RWPE1 (cell line): ENCODE measurements at places on chromosomes 3 and 15.

DNA sequence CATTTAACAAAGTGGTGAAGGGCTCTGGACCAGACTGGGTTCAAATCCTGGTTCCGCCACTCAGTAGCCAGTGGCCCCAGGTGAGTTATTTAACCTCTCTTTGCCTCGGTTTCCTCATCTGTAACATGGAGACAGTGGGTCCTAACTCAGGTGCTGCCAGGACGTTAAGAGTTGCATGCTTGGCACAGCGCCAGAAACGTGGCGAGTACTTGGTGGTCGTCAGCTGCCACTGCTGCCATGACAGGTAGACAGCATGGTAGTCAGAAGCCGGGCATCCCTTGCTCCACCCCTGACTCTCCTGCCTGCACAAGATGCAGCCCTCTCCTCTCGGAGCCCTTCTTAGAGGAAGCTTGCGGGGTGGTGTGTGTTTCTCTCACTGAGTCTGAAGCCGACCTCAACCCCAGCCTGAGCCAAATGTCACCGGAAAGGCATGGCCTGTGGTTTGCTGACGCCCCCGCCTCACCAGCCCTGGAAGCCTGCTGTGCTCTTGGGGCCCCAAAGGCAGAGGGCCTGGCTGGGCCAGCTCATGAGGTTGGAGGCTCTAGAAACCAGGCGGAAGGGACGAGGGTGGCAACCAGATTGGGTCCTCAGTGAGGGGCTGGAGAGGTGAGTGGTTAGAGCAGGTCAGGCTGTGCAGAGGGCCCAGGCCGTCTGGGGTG lies 160.8 kb upstream of the TLE3 start:
- DNase-seq = no peak

GRCh38 chr3:171731691-171732090 lies 78.6 kb downstream of the PLD1 start:
- no peak for DNase-seq

GRCh38 chr3:13525827-13526625 lies 22.9 kb upstream of the FBLN2 start:
- DNase-seq = no peak

DNA sequence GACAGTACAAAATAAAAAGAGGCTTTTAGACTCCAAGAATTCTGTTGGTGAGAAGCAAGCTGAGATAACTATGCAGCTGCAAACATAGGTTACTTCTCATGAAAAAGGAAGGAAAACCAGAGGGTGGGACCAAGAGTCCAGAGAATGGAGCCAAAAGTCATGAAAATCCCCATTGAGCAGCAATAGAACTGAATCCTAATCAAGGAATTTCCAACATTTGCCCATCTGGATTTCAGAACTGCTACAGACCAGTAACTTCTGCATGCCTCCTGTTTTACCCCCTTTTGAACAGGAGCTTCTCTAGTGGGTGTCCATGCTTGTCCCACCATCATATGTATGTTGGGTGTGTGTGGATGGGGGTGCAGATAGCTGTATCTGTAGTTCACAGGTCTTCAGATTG lies 33.6 kb upstream of the BNC1 start:
- DNase-seq = no peak

DNA sequence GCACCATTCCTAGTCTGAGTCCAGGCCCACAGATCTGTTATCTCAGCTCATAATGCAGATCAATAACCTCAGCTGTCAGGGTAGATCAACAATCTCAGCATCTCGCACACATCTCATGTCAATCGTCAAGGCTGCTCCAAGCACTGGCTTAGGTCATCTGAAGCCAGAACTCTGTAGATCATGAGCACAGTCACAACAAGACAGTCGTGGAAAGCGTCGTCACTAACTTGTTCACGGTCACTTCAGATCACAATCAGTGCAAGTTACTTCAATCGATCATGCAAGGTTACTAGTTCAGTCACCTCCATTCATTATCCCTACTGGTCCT lies 71.8 kb downstream of the RBPMS2 start:
- no peak for DNase-seq

- no peak for DNase-seq
These were observed 34.3 kb downstream of the STT3B start for GRCh38 chr3:31567036-31567435.

DNA sequence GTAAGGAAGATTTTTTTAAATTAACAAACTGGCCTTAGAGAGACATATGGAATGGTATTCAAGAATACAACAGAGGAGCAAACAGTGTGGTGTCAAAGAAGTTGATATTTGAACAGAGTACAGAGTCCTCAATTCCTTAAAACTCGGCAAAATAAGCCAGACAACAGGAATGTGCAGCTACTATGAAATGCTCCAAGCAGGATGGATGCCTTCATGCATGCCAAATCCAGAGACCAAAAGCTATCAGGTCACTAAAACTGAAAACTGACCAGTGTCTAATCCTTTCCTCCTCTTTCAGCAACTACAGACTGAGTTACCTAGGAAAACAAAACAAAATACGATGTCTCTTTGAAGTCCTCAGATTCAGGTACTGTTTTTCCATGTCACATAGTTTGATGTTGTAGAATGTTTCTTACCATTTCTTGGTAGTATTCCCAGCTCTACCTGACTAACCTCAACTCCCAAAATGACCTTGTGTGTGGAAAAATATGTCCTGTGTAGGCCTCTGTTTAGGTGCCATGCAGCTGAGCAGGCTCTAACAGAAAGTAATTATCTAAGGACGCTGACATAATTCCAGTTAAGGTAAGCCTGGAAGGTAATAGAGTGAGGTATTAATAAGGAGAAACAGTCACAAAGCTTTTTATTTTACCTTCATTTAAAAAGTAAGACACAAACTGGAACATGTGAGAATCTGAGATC lies 46.9 kb downstream of the TBL1XR1 start:
- no peak for DNase-seq

GRCh38 chr3:163450698-163451097 lies 1627.6 kb downstream of the SI start:
- DNase-seq = no peak

DNA sequence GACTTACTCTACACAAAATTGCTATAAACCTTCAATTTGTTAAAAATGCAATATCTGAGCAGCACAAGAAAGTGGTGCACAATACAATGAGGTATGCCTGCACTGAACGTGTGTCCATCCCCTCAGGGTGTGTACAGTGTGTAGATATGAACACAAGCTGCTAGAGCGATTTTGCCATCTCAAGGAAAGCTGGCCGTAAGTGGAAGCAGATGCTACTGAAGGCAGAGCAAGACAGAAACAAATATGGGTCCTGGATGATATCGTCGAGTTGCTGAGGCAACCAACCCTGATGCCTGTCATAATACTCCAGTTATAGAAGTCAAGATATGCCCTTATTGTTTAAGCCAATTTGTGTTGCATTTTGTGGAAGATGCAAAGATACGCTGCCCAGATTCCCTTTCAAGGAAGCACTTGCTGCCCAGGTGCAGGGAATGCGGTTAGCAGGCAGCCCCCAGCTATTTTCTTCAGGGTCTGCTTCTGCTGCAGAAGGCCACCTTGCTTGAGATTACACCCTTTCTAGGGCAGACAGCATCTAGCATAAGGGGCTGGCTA lies 25.8 kb upstream of the EHHADH start:
- DNase-seq = no peak

DNA sequence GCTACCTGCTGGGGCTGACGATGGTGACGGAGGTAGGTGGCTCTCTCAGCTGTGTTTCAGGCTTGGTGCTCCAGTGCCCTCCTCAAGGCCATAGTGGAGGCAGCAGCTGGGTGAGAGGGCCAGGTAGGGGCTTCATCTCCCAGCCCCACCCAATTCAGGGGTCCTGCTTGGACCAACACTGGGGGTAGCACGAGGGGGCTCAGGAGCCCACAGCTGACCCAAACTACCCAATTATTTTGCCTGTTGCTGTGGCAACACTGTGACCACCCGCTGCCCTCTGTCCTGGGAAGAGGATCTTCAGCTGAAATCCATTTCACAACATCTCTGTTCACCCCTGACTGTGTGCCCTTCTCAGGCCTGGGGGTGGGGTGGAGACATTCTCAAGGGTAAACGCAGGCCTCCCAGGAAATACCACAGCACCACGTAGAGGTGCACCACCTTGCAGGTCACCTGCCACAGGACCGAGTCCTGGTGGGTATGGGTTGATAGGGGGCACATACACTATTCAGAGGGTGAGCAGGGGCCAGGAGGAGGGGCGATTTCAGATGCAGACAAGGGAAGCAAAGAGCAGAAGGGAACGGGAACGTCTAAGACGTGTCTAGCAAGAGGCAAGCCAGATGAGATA lies 62.7 kb downstream of the GRIP2 start:
- DNase-seq = no peak

- DNase-seq = no peak
These were observed 38.0 kb upstream of the DPH6 start for GRCh38 chr15:35583863-35584528.

DNA sequence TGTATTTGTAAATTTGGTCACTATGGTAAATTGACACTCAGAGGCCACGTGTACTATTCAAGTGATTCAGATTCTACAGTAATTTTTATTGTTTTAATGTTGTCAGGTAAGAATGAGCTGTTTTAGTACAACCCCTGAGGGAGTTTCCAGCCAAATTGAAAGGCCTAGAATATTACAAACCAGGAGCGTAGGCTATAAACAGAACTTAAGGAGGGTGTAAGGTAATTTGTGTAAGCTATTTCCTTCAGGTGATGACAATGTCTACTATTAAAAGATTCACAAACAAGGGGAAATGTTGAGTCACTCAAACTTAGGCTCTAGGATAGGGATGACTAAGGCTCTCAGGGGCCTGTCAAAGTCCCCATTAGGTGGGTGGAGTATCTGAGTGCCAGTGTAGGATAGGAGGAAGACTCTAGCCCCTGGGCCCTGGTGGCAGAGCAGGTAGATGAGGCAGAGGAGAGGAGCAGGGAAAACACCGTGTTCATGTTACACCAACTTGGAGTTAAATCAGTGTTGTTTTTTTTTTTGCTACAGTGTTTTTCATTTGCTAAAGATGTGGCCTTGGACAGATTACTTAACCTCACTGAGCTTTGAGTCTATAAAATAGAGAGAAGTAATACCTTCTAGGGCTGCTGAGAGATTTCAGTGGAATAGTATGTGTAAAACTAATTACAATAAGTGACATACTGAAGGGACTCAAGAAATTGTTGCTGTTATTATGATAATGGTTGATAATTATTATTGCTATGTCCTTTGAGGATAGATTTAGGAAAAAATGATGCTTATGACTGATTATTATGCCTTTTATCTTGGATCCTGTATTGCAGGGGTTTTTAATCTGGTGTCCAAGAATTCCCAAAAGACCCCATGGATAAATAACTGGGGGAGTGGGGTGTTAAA lies 10.3 kb downstream of the TM4SF1 start:
- peak; percentile 74 for DNase-seq

- DNase-seq = no peak
These were observed 671.7 kb downstream of the MECOM start for GRCh38 chr3:168991803-168992202.

DNA sequence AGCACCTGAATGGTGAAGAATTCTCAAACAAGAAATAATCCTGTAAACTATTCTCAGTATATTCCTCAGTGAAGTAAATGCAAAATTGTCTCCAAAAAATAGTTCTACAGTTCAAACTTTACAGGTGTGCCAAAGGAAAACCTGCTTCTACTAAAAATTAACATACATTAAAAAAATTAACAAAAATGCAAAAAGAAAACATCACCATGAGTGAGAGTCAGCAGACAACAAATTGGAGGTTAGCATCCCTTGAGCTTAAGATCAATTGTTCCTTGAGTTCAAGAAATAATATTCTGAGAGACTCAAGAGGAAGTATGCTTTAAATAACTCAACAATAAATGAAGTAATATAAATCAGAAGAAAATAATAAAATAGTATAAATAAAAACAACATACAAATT lies 278.4 kb upstream of the MME start:
- DNase-seq = no peak

GRCh38 chr15:69490356-69491037 lies 37.9 kb downstream of the RPLP1 start:
- no peak for DNase-seq

DNA sequence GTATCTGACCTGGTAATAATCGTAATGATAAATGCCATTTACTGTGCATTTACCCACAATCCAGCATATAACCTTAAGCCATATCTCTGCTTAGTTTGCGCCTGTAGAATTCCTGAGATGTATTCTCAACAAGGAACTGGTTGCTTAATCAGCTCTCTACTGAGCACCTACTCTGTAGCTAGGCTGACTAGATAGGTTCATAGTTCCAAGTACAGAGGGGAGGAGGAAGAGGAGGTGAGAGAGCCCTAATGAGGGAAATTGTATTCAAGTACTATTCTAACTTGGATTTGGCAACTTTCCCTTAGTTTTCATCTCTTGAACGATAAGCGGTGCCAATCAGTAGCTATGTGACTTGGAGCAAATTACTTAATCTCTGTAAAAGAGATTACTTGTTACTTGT lies 5.6 kb upstream of the AKAP13 start:
- no peak for DNase-seq

- no peak for DNase-seq
These were observed 106.2 kb downstream of the DGKG start for GRCh38 chr3:186255703-186256331.

DNA sequence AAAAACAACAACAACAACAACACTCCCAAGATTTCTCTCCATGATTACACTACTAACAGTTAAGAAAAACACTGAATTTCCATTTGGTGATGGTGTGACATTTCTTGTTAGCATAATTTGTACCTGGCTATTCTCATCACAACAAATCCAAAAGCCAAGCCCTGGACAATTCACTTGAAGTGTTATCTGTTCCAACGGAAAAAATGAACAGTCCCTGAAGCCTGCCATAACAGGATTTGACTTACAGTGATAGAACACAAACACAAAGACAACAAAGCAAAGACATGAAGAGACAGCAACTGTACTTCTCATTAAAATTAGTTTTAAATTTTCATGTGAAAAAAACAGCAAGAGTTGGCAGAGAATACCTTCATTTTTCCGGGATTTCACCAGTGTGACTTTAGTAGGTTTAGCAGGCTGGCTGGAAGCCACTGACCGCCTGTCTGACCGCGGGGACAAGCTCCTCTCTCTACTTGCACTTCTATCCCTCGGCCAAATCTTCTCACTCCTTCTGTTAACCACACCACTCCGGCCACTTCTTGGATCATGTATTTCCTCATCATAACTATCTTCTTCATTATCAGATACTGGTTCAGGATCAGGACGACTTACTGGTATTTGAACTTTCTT lies 56.3 kb downstream of the TJP1 start:
- no peak for DNase-seq

DNA sequence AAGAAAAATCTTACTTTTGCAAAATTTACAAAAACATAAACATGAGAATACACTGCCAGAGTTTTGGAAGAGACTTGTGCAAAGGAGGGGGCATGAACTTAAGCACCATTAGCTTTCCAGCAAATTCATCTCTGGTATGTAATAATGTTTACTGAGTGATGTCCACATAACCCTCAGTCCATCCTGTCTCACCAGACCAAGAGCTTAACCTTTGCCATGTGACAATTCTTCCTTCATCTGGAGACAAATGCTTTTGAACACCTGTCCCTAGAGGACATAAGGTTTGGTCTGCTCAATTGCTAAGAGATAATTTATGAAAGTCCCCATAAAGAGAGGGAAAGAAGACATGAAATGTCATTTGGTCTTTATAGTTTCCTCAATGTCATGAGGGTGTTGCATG lies 412.3 kb downstream of the ERC2 start:
- DNase-seq = no peak

- no peak for DNase-seq
These were observed 9.6 kb upstream of the MUSTN1 start for GRCh38 chr3:52844290-52844975.
